Left hindlimb (tissue), 1 donor: ENCODE measurements at places on chromosomes 5 and 9.

DNA sequence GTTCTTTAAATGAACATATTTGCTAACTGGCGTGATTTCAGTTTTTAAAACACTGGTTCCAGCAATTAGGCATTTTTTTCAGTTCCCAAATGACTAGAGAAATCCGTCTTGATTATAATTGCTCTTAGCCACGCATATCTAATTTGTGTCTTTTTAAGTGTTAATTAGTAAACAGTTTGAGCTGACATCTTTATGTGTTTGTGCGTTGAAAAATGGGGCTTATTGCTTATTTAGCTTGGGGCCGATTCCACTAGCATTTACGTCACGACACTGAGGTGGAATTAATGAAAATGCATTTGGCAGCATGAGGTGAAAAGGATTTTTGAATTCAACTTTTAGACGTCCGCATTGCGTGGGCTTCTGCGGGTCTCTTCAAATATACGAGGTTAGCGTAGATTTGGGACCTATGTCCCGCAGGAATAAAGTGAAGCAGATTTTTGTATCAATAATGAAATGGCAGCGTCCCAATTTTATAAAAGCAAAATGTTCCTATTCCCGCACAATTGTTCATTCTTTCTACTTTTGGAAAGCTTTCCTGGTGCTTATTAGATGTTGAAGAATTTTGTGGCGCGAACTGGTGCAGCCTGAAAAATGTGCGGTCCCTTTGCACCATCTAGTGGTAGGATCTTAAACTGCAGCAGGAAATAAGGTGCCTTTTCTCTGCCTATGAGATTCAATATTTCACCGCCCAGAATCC lies 122.7 kb upstream of the LMX1B start:
- DNase-seq: no peak

DNA sequence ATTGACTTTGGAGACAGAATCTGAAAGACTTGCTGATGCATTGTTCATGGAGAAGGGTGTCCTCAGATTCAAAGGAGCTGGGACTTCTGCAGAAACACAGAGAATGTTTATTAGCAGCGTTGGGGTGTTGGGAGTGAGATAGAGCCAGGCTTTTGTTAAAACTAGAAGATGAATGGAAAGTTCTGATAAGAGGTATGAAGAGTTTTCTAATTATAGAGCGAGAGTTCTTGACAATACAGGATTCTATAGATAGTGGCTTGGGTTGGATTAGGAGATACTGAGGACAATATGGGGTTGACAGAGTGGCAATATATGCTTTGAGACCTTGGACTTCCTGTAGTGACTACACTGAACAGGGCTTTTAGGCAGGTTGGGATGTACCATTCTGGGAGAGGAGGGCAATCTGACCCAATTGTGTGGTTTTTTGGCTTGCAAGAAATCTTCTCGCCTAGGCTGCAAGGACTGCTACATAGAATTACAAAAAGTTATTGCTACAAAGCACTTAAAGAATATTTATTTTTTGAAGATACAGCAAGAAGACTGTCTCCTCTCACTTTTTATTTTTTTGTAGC lies 83.1 kb downstream of the FER start:
- DNase-seq: no peak

DNA sequence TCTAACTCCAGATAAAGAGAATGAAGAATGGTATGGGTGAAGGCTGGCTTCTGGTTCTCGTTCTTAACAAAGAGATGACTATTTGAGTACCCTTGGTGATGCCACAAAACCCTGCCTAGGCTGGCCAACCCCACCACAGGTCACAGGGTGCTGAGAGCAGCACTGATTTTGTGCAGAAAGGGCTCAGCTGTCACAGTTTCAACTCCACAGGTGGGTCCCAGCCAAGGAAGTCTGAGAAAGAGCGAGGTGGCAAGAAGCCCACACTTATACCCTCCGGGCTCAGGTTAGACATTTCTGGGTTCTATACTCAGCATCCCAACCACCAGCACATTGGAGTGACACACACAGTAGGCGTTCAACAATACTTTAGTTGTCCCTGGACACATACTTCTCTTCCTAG lies 118.1 kb downstream of the SLIT3 start:
- no peak for DNase-seq

DNA sequence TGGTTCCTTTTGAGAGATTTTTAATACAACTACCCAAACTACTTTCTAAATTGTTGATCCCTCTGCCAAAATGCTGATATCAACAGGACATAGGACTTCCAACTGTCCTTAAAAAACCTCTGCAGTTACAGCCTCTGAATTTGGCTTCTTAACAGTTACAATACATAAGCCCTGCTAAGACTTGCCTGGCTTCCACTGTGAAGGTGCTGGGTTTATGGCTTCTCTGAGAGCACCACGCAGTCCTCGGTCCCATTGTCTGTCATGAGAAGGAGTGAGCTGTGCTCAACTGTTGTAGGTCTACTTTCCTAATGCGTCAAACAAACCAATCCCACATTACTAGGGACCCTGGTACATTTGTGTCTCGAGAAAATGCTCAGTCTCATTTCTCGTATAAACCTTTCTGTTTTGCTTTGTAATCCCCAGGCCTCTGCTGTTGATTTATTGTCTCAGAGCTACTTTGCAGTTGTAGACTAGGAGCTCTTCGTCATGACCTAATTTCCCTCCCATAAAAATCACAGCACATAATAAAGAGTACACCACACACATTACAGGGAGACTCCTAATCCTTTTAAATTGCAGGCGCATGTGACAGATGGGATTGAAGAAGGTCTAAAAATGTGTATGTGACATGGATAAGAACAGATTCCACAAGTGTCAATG lies 274.9 kb downstream of the NR3C1 start:
- no peak for DNase-seq

GRCh38 chr9:12695474-12695873 lies 2.3 kb downstream of the TYRP1 start:
- no peak for DNase-seq
